ENCODE measurements at places on chromosomes 4 and X.
A peak's percentile ranks its signal among the peaks of the same experiment; 100 is the strongest.

GRCh38 chrX:17597836-17598439 is 139.4 kb upstream of the SCML1 start:
- no peak for DNase-seq

DNA sequence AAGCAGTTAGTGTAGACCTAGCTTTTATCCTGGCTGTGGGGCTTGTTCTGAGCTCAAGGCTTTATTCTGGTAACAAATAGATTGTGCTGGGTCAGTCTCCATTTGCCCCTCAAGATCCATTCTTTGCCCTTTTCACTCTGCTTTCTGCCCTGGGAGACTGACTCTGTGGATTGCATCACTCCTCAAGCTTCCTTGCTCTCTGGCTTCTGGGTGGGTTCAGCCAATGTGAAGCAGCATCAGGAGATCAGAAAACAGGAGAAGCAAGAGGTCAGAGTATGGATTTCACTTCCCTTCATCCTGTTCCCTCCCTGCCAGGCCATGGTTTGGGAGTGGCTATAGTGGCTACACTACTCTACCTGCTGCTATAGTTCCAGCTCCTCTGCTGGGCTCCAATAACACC is 184.1 kb upstream of the NDP start:
- DNase-seq = no peak

GRCh38 chrX:39174772-39175417 is 373.6 kb downstream of the MID1IP1 start:
- DNase-seq = no peak

GRCh38 chr4:78024576-78025091 is 32.5 kb upstream of the FRAS1 start:
- DNase-seq = no peak

DNA sequence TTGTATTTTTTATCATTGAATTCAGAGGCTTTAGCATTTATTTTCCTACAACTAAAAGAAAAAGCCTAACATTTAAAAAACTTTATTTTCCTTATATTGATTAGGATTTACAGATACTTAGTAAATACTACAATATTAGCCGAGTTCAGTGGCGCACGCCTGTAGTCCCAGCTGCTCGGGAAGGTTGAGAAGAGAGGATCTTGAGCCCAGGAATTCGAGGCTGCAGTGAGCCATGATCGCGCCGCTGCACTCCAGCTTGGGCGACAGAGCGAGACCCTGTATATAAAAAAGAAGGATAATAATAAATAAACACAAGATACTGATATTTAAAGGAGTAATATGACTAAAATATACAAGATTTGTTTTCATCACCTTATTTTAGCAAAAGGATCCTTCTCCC is 681 bp upstream of the UPF3B start:
- DNase-seq = no peak

DNA sequence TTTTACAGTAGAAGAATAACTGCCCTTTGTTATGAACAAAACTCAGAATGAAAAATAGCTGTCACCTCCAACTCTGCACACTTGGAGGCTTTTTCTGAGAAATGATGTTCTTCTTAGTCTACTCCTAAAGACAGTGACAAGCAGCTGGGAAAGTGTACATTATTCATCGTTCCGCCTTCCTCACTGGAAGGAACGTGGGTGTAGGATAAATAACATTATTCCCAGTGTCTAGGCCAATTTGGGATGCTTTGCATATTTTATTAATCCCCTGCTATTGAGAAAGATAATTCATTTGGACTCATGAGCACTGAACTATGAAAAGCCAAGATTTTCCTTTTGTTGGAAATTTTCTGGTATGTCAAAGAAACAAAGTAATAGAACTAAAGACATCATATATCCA is 87.8 kb downstream of the VCX2 start:
- no peak for DNase-seq

- no peak for DNase-seq
Measured at GRCh38 chr4:164755432-164755831, 1.5 kb downstream of the SMIM31 start.

GRCh38 chr4:159401226-159401712 is 298.4 kb downstream of the RAPGEF2 start:
- DNase-seq = no peak

DNA sequence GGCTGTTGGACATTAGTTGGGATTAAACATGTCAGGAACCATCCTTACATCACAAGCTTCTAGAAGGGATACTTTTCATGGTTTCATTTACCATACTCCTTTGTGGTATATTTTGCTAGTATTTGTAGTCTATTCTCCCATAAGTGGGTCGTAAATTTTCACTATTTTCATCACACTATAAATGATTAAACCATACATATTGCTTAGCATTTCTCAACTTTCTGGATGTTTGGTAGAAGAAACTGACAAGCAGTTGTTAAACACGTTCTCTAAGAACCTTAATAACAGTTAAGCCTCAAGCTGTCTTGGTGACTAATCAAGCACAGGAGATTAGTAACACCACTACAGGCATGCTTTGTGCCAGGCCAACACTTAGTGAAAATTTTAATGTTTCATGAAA is 375.5 kb downstream of the NAF1 start:
- no peak for DNase-seq

- DNase-seq = no peak
Measured at GRCh38 chr4:99821918-99822503, 5.4 kb downstream of the DAPP1 start.

DNA sequence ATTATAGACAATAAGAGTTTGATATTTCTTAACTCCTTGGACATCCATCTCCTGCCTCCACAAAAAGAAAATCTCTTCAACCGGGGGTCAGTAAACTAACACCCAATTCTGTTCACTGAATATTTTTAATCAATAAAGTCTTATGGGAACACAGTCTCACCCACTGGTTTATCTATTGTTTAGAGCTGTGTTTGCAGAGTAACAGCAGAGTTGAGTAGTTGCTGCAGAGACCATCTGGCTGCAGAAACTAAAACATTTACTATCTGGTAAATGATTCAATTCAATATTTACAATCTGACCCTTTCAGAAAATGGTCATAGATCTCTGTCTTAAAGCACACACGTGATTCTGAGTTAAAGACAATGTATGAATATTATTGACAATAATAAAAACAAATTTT is 94.0 kb downstream of the TMA16 start:
- DNase-seq = no peak

- no peak for DNase-seq
Measured at GRCh38 chr4:101067383-101067782, 279.9 kb downstream of the PPP3CA start.

GRCh38 chr4:45518832-45519231 is 605.0 kb downstream of the GABRG1 start:
- no peak for DNase-seq

GRCh38 chr4:62004881-62005280 is 804.8 kb downstream of the ADGRL3 start:
- no peak for DNase-seq

- no peak for DNase-seq
Measured at GRCh38 chr4:140754918-140755773, 1.0 kb downstream of the TBC1D9 start.

DNA sequence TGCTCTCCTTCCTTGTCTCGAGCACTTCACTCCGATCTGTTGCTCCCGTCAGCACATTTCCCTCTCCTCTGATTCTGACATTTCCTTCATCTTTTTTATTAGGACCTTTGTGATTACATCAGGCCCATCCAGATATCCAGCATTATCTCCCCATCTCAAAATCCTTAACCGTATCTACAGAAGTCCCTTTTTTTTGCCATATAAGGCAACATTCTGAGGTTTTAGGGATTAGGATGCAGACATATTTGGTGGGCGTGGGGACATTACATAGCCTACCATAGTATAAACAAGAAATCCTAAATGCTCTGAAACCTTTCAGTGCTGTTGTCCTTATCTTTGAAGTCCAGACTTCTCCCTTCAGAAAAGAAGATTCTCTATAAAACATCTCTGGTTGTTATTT is 505.0 kb upstream of the PITX2 start:
- DNase-seq = no peak

GRCh38 chrX:47992095-47992380 is 11.8 kb downstream of the ZNF182 start:
- no peak for DNase-seq

DNA sequence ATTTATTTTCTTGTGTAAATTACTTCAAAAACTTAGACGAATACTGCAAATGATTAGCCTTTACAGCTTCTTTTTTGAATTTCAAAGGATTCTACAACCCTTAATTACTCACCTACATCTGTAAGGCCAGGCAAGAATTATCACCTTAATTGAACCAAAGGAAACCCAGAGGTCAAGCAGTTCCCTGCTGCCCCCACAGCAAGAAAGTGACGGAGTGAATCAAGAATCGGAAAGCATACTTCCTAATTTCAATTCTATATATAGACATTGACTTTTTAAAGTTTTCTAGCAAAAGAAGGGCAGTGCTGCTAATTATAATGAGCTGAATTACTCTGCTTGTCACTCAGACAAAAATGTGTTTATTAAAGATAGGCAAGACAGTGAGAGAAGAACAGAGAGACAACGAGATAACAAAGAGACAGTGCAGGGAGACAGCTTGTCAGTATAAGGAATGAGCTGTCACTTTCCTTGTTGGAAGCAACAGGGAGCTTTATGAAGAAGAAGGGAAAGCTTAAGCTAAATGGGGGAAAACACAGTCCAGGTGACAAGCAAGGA is 47.5 kb upstream of the SPANXN4 start:
- no peak for DNase-seq

GRCh38 chrX:146854281-146854680 is 39.7 kb upstream of the CXorf51A start:
- DNase-seq = no peak

GRCh38 chr4:104344342-104344980 is 150.2 kb downstream of the CXXC4 start:
- no peak for DNase-seq

- DNase-seq = no peak
Measured at GRCh38 chr4:16663732-16664131, 234.7 kb downstream of the LDB2 start.

- DNase-seq = no peak
Measured at GRCh38 chr4:123299212-123299691, 97.3 kb upstream of the SPRY1 start.

- DNase-seq = no peak
Measured at GRCh38 chrX:43822014-43822413, 60.2 kb downstream of the MAOB start.

DNA sequence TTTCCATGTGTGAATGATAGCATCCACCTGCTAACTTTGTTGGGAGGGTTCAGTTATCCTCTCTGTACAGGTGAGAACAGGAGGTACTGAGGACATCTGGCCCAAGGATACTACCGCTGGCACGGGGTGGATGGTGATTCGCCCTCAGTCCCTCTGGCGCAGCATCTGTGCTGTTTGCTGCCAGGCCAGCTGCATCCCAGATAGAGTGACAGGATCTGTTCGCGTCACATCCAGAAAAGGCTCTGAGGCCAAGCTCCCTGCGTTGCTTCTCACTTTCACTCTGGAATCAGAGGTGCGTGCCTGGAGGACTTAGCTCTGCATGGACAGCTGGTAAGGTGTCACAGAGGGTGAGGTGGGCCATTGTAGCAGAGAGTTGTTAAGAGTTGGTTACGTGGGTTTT is 95.4 kb downstream of the TBL1X start:
- no peak for DNase-seq

- peak; percentile 36 for DNase-seq
Measured at GRCh38 chr4:78776729-78777575, 802 bp downstream of the BMP2K start.

GRCh38 chr4:104906276-104906675 is 240.4 kb upstream of the TET2 start:
- no peak for DNase-seq

DNA sequence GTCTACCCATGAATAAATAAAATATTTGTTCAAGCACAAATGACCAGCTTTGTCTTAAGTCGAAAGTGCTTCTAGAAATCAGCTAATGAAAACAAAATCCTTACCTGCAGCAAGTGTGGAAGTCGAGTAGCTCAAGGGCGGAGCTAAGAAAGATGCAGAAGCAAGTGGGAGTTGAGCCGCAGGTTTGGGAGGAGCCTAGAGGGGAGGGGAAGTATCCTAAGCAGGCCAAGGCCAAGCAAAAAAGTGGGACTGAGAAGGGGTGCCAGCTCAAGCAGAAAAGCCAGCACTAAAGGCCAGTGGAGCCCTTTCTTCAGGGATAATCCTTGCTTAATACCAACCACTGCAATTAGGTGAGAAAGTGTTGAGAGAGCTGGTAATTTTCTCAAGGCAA is 60.8 kb downstream of the DLG3 start:
- DNase-seq = no peak

- DNase-seq = peak; percentile 25
Measured at GRCh38 chr4:138953961-138954371, 61.6 kb upstream of the NOCT start.

DNA sequence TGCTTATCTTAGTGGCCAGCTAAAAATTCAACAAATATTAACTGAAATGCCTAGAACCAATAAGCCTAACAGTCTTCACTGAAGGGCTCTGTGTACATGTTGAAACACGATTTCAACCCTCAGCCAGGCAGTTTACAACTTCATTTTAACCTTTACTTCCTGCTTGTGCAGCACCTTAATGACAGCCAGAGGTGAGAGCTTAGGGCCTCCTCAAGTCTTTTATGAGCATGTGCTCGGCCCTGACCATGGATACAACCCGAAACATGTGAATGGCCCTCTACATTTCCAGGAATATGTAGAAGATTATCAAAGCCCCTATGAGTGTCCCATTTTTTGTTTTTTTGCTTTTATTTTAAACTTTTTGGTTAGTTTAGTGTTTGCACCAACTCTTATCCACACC is 88.3 kb downstream of the MSN start:
- peak; percentile 14 for DNase-seq

DNA sequence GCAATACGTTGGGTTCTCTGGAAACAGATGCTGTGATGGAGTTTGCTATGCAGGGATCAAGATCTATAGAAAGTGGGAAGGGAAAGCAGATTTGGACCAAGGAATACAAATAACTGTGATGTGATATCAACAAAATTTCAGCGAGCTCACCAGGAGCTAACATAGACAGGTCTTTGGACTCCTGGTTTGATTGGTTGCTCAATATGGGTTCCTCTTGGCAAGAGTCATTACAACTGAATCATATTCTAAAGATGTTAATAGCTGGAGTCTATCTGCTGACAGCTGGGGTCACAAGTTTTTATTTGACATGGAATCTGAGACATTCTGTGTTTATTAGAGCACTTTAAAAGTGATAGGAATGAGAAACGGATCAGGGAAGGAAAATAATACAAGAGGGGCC is 637.6 kb upstream of the GNPDA2 start:
- DNase-seq = no peak
